ENCODE measurements at places on chromosomes 11 and 22. TPM values are rescaled to one million over a fixed set of nuclear protein-coding genes. Genes with fewer than 3 reads are reported as not detected.

GRCh38 chr22:39434721-39435120 lies 22.1 kb upstream of the MGAT3 start:
- no peak for DNase-seq

GRCh38 chr11:63619967-63620366 lies 5.7 kb upstream of the PLAAT3 start:
- no peak for DNase-seq

- no peak for DNase-seq
These were observed 44.4 kb upstream of the FAT3 start for GRCh38 chr11:92180226-92180625.

DNA sequence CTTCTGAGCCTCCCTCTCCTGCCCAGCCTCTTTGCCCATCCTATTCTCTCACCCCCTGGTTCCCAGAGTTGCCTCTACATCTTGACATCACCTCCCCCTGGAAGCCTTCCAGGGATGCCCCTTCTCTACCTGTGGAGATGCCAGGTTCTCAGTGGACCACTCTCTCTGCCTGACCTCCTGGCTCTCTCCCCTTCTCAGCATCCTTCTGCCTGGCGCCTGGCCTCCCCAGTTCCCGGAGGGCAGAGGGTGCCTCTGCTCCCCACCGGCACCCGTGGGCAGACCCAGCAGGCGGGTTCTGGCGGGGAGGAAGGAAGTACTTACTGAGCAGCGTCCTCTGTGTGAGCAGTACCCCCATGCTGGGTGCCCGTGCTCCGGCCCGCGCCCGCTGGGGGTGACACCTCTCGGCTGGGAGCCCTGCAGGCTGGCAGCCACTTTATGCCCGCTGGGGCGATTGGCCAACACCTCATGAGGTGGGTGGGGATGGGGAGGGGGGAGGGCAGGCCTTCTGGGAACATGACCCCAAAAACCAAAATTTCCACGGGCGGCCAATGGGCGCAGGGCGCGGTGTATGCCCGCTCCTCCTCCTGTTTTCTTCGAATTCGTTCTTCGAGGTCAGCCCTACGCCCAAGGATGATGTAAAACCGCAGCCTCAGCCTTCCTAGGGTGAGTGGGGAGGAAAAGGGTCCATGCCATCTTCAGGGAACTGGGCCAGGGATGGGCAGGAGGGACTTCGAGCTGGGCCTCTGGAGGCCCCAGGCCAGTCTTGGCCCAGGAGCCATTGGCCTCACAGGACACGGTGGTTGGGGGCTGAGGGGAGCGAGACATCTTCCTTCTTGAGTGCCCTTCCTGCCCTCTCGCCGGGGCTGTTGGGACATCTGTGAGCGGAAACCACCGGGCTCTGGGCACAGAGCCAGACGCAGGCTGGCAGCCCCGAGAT lies at the start of gene OSM:
Gene OSM, minus strand, starts transcription at position 407 of the 937 bp plus-strand sequence. Its CDS starts 52 bp downstream, at position 355.
- no peak for DNase-seq

DNA sequence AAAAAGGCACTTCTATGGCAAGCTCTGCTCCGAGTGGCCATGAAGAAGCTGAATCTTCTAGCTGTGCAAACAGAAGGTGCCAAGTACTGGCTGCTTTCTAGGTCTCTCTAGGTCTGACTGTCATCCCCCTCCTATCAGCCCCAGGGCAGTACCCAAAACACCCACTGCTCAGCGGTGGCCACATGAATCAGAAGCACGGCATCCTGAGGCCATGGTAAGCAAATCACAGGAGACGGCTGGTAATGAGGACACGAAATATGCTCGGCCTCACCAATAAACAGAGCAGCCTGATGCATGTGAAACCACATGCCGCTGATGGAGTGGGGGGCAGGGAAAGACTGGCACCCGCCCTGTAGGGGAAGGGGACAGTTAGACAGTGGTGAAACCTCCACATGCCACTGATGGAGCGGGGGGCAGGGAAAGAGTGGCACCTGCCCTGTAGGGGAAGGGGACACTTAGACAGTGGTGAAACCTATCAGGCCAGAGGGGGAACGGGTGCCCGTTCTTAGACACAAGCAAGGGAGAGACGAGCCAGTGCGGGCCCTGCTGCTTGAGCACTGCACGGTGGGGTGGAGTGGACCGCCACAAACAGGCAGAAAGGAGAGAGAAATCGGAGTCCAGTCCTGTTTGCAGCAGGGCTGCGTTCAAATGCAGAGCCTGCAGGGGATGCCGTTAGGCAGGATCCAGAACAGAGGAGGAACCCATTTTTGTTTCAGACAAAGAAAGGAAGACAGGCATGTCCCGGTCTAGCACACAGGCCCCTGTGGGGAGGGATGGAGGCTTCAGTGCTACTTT lies 29.9 kb upstream of the MOB2 start:
- DNase-seq: no peak

The UPK3A gene
- 15.4 TPM for polyA plus RNA-seq

The CCDC88B gene
- polyA plus RNA-seq: 10.2 TPM

The ZDHHC13 gene
- 10.2 TPM for polyA plus RNA-seq

Measured in urinary bladder (tissue), 4 donors.